ENCODE measurements at places on chromosomes 3 and 15.

- no peak for DNase-seq
Observed at GRCh38 chr15:92930776-92931175, 30.7 kb downstream of the CHD2 start.

DNA sequence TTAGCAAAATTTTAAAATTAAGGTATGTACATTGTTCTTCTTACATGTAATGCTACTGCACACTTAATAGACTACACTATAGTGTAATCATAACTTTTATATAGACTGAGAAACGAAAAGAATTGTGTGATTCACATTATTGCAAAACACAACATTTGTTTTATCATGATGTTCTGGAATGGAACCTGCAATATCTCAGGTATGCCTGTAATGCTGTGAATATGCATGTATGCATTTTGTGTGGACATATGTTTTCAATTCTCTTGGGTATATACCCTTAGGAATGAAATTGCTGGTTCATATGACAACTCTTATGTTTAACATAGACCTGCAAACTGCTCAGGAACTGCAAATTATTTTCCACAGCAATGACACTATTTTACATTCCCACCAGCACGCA, 38.6 kb upstream of the TJP1 start:
- DNase-seq = no peak

GRCh38 chr3:106862067-106862466, 515.2 kb upstream of the CCDC54 start:
- DNase-seq = no peak

GRCh38 chr3:149658744-149659497, 1.1 kb upstream of the WWTR1 start:
- DNase-seq = no peak

DNA sequence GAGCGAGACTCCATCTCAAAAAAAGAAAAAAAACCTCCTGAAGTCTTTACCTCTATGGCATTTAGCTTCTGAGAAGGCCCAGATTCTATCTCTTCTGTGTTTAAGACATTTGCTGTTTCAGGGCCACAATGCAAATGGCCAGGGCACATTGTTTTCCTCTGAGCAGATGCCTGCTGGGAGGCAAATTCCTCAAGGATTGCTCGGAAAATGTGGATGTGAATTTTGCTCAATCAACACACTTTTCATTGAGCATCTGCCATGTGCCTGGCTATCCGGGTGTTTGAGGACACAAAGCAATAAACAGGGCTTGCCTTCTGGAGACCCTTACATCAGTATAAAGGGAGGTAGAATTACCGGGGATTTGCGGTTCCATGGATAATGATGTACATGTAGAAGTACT, 20.0 kb downstream of the TRIM71 start:
- DNase-seq = no peak
